GM12865 (cell line): ENCODE measurements at places on chromosomes 7 and 10.

GRCh38 chr10:93482145-93482834 lies at the start of gene MYOF:
Gene MYOF, minus strand, starts transcription at chr10:93482334. Its CDS starts 140 bp downstream, at chr10:93482194.
- DNase-seq = peak; percentile 83

- DNase-seq = no peak
Measured at GRCh38 chr7:98341106-98341505, 59.6 kb downstream of the BRI3 start.

DNA sequence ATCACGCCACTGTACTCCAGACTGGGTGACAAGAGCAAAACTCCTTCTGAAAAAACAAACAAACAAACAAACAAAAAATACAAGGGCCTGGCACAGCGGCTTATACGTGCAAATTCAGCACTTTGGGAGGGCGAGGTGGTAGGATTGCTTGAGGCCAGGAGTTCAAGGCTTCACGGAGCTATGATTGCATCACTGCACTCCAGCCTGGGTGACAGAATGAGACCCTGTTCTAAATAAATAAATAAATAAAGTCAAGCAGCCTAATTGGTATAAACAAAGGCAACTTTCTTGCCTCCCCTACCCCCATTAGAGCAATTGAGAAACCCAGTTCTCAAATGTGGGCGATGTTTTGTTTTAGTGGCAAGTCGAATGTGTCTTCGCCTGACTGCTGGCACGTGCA lies 26.3 kb upstream of the KPNA7 start:
- no peak for DNase-seq

DNA sequence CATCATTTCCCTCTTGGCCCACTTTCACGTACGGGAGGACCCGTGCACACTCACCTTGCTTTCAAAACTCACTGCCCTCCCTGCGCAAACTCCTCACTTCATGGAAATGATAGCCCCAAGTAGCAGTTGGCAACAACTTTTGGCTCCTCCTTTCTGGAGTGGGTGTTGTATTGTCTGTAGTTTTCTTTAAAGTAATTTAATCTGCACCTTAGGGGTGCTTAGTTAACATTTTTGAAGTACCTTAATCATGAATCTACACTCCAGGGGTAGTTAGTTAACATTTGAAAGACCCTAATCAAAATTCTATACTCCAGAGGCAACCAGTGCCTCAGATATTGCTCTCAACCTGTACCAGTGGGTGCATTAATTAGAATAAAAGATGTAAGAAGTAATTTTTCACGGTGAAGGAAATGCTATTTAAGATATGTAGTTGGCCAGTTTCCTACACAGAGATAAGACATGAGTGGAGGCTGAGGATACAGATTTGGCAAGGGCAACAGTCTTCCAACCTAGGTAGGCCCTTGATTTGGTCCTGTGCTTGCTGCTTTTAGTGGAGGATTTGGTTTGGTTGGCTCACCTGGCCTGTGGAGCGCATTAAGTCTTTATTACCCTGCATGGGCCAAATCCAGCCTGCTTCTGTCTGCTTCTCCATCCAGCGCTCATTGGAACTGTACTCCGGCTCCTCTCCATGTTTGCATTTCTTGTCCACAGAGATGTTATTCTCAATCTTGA lies 93.0 kb downstream of the EXOC4 start:
- DNase-seq = no peak
